Kidney epithelial cell (primary cell): ENCODE measurements at places on chromosomes 2 and 18.

GRCh38 chr2:75788902-75789301 lies 78.2 kb upstream of the GCFC2 start:
- DNase-seq = no peak

- no peak for DNase-seq
These were observed 627.5 kb upstream of the SOX11 start for GRCh38 chr2:5064687-5065086.

GRCh38 chr2:219247678-219248642 lies 2.7 kb downstream of the STK16 start:
- DNase-seq = no peak

GRCh38 chr2:22579341-22579740 lies 805.6 kb upstream of the KLHL29 start:
- DNase-seq = no peak

DNA sequence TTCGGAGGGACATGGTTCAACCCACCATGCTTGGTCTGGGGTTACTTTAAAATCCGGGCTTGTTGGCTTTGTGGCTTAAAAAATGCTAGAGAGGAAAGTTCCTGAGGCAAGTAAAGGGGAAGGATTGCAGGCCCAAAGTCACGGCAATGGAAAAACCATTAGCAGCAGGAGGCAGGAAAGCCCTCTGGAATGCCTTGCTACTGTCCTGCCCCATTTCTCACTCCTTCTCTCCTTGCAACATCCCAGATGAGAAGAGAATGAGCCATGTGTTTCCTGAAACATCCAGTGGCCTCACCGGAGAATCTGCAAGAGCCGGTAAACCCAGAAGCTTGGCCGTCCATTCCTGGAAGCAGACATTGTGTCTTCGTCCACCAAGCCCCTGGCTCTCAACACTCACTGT lies 97.4 kb upstream of the LCLAT1 start:
- no peak for DNase-seq

GRCh38 chr2:75589391-75590105 lies 28.8 kb upstream of the EVA1A start:
- DNase-seq = no peak

DNA sequence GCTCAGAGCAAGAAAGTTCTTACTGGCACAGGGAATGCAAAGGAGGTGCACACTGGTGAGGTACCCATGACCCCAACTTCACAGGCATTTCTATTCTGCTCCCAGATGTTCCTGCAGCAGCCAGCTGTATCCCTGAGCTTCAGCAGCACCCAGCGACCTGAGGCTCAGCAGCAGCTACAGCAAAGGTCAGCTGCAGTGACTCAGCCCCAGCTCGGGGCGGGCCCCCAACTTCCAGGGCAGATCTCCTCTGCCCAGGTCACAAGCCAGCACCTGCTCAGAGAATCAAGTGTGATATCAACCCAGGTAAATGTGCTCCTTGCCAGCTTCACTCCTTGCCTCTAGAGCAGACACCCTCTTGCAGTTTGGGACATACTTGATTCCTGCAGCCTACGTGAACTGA lies 14.1 kb upstream of the RPL31 start:
- no peak for DNase-seq

GRCh38 chr18:10590412-10590811 lies 64.6 kb downstream of the NAPG start:
- no peak for DNase-seq

DNA sequence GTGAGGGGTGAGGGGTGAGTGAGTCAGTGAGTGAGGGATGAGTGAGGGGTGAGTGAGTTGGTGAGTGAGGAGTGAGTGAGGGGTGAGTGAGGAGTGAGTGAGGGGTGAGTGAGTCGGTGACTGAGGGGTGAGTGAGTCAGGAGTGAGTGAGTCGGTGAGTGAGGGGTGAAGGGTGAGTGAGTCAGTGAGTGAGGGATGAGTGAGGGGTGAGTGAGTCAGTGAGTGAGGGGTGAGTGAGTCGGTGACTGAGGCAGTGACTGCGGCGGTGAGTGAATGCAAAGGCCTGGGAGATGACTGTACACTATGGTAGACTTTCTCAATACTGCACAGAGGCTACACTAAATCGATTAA lies 16.6 kb downstream of the THAP4 start:
- DNase-seq = no peak

GRCh38 chr2:240670402-240670801 lies 12.3 kb downstream of the AQP12B start:
- DNase-seq = no peak

GRCh38 chr18:47986620-47987387 lies 56.3 kb upstream of the SMAD2 start:
- DNase-seq = no peak

DNA sequence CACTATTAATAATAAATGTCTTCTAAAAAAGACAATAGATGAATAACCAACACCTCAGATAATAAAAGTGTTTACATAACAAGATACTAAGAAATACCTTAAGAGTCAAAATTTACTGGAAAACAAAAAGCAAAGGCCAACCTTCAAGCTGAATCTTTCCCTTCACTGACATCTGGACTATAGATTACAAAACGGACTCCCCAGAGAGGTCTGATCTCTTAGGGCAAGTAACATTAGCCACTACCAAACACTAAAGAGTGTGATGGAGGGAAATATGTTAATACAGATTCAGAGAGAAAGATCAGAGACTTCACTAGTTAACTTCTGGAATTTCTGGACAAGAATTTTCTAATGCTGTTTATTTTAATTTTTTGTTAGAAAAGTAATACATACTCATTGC lies 13.9 kb downstream of the CLASP1 start:
- DNase-seq = no peak

- DNase-seq = no peak
These were observed 311.0 kb downstream of the CBLN2 start for GRCh38 chr18:72233106-72233505.

- no peak for DNase-seq
These were observed at the start of gene RESP18 for GRCh38 chr2:219332542-219332941. Gene RESP18 (minus strand): TSS chr2:219332744.

GRCh38 chr2:217988014-217988839 lies 14.6 kb downstream of the TNS1 start:
- no peak for DNase-seq

DNA sequence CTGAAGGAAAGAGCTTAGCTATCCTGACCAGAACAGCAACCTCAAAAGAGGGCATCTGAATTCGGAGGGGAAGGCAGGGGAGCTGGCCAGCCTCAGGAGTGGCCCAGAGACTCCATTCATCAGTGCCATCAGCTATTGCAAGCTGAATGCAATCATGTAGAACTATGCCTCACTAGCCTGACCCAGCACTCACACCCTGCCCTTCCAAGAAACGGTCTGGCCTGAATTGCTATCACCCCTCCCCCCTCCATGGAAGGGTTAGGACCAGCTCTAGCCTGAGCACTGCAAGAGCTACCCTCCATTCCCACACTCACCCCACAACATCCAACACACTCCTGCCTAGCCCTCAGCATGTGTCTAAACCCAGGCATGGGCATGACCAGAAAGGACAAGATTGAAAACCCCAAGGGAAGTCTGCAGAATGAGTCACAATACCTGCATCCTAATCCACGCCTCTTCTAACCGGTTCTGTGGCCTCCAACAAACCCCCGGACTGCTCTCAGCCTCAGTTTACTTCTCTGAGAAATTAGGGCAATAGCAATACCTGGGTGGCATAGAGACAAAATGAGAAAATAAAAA lies 120.3 kb downstream of the BCL11A start:
- DNase-seq = no peak

DNA sequence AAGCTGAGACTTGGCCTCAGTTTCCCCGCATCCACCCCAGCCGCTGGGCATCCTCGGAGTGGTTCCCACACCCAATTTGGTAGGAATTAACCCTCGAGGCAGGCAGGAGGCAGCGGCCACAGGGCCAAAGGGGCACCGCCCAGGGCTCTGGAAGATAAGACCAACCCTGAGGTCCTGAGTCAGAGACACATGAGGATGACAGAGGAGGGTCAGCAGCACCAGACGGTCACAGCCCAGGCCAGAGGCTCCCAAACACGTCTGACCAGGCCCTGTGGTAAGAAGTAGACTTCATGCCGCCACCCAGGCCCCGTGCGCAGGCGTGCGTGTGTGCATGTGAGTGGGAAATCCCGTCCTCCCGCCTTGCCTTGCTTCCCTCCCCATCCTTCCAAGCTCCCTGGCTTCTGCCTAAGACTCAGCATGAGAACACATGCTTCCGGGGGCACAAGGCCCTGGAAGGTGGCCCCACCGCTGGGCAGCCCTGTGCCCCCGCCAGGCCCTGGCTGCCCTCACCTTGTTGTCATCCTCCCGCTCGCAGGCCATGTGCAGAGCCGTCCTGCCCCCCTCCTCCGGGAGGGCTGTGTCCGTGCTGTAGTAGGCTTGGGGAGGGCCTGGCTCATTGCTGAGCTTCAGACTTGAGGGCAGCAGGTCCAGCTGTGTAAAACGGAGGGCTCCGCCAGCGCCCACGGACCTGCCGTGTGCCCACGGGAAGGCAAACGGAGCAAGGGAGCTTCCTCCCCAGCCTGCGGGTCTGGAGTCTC lies 46.3 kb downstream of the ANKMY1 start:
- no peak for DNase-seq

DNA sequence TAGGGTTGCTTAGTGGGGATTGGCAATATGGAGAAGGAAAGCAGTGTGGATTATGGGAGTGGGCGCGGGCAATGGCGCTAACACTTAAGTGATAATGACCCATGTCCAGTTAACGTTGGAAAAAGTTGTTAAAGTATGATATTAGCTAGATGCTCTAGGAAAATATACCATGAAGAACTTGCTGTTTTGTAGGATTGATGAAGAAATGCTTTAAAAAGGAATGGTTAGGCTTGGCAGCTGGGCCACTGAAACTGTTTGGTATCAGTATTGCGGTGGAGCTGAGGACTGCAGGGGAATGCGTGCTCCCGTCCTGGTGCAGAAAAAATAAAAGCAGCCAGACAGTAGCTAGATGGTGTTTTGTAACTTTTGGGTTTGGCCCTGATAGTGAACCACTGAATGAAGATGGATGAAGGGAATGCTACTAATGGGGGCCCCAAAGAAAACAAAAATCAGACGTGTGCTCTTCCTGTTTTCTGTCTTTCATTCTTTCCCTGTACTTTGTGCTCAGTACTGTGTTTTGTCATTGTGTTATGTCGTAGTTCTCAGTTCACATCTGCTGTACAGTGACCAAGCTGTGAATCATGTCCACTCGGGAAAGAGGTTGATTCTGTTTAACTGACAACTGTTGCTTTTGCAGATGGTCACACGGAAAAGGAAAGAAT lies 999 bp downstream of the INSIG2 start:
- no peak for DNase-seq

- DNase-seq = no peak
These were observed 595 bp upstream of the HDHD2 start for GRCh38 chr18:47150824-47151366.

- DNase-seq = no peak
These were observed 19.0 kb downstream of the TMSB10 start for GRCh38 chr2:84924173-84925106.

DNA sequence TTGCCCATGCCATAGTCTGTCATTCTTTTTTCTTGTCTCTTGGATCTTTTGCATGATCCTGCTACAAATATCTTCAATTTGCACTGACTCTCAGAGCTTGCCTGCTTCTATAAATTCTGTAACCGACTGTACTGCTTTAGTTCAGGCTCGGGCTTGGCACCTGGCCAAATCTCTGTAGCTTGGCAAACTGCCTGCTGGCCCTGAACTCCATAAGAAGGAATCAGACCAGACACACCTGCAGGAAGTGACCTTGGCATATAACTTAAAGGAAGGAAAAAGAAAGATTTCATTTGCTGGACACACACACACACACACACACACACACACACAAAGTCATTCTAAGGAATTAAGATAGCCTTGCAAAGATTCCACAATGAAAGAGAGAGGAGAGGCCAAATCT lies 291.2 kb upstream of the DDX18 start:
- peak; percentile 19 for DNase-seq

DNA sequence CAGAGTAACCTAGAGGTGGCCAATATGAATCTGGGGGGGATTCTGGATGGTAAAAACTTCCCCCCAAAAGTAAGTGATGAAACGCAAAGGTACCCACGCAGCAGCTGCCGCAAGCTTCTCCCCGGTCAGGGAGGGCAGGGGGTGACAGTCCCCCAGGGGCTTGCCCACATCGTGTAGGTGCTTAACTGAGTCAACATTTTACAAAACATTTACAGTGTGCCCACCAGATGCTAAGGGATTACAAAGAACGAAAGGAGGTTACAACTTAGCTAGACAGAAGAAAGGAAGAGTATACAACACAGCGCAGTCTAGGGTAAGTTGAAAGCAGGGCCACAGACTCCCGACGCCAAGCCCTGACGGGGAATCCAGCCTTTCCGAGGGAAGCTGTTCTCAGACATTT lies 45.6 kb downstream of the LPIN2 start:
- no peak for DNase-seq

GRCh38 chr2:147910990-147911473 lies 66.2 kb downstream of the ACVR2A start:
- peak; percentile 10 for DNase-seq

DNA sequence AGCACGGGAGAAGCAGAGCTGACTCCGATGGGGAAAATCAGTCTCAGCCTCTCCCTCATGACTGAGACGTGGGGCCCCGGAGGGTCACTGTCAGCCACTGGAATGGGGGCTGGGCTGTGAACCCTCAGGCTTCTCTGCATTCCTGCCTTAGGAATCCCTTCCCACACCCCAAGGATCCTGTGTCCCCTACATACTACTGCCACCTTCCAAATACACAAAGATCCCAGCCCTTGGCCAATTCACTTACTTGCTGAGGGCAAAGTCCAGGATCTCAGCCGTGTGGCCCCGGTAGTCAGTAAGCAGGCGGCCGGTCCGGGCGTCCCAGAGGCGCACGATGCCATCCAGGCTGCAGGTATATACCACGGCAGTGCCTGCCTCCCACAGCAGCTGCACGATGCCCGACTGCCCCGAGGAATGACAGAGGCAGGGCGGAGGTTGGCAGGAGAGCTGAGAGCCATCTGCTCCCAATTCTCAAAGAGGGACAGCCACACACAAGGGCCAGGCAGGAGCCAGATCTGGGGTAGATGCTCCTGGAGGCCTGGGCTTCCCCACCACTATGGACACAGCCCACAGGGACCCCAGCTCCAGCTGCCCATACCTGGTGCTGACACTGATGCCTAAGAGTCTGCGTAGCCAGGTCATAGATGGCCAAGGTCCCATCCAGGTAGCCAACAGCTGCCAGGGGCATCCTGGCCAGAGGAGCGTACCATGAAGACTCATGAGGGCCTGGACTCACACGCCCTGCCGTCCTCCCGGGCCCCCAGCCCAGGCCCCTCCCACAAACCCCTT lies 4.2 kb downstream of the GPBAR1 start:
- DNase-seq = no peak

DNA sequence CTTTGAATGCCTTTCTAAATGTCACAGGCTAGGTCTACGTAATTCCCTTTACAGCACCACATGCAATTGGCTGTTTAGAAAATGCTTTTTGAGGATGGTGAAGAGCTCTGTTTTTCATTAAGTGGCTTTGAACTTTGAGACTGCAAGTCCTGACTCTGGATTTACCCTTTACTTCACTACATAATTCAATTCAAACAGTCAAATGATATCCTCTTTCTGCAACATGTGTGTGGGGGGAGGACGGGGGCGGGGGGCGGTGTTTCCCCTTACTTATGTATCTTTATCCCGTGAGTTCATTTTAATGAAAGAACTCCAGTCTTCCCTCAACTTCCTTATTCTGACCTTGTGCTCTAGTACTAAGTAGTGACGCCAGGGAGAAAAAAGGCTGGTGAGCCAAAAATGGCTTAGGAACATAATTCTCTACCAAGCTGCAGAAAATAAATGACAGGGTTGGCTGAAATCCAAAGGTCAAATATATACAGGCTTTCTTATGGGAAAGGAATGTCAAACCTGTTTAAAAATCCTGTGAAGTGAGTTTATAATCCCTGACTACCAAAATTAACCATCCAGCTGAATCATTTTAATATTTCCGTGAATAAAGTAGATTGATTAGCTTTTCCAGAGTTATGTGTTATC lies 119.6 kb downstream of the SLC8A1 start:
- DNase-seq = peak; percentile 45
